ENCODE measurements at places on chromosomes 5 and 9. TPM values are rescaled to one million over a fixed set of nuclear protein-coding genes. Genes with fewer than 3 reads are reported as not detected.

GRCh38 chr9:136858844-136859757, 7.0 kb downstream of the MAMDC4 start:
- peak; percentile 45 for DNase-seq

GRCh38 chr5:5782402-5782801, 359.9 kb downstream of the ICE1 start:
- DNase-seq = no peak

GRCh38 chr5:136622747-136623146, 257.4 kb upstream of the TRPC7 start:
- DNase-seq = no peak

- DNase-seq = no peak
Measured at GRCh38 chr9:124802426-124802825, 25.5 kb downstream of the OLFML2A start.

- DNase-seq = no peak
Measured at GRCh38 chr5:139457653-139458306, 4.8 kb downstream of the ECSCR start.

DNA sequence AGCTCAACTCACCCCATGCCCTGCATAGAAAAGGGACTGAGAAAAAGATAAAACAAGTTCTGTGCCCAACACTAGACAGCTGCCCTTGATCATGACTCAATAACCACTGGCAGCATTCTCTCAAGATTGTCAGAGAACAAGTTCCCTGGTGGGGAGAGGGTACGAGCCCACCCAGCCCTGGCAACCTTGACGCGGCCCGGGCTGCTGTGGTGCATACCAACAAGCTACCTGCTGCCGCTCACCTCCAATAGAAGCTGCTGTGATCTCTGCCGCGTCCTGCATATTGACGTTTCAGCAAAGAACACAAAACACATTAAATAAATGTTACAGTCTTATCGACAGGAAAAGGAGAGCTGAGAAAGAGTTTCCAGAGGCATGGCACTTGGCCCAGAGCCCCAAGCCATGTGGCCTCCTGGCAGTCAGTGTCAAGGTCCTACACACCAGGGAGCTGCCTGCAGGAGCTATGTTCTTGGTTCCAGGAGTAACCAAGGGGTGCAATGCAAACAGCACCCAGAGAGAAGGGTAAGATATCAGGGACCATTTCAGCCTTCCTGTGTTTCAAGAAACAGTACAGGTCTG, 28.3 kb downstream of the WHRN start:
- DNase-seq = no peak

DNA sequence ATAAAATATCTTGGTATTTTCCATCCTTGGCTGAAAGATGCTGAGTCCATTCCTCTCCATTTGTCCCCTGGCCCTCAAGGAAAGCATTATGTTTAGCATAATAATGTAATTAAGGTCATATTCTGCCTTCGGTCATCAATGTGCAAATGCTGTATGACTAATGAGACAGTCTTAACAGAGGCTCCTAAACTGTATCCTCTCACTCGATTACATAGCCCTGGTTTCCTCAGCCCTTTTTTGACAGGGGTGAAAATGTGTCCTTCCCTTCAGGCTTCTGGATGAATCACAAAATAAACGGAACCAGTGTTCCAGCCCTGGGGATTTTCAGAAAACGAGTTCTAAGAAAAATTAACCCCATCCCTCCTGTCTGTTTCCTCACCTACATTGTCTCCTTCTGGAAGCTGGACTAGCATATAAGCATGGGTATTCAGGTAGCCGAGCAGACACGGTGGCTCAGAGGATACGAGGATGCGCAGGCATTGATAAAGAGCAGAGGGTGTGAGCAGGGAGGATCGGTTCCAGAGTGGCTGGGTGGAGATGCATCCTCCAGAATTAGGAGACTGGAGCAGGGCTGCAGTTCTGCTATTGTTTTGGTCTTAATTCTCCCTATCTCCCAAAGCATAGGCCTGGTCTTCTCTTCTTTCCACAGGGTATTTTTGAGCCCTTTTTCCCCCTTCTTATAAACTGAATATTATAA, 742.9 kb downstream of the TLR4 start:
- DNase-seq = no peak

- peak; percentile 83 for DNase-seq
Measured at GRCh38 chr5:116130471-116130870, 45.6 kb downstream of the COMMD10 start.

DNA sequence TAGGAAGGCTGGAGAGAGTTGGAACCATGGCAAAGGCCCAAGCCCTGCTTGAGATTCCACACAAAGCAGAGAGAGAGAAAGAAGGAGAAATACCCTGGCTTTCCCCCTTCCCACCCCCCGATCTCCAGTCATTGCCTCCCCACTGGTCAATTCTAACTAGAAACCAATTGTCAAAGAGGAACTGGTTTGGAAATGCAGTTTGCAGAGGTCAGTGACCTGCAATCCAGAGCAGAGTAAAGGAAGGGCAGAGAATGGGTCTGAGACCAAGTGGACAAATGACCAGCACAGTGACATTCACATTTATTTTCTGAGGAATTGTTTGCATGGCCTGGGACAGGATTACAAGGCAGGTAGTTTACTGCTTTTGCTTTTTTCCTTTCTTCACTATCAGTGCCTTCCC, 37.5 kb upstream of the ZFYVE16 start:
- no peak for DNase-seq

- DNase-seq = no peak
Measured at GRCh38 chr5:1001406-1002270, 7.0 kb upstream of the NKD2 start.

- DNase-seq = no peak
Measured at GRCh38 chr9:31168161-31168560, 1216.3 kb upstream of the ACO1 start.

TAF1L gene
- polyA plus RNA-seq = not detected

OSTF1 gene
- 36.0 TPM for polyA plus RNA-seq

All from fibroblast of lung (primary cell).